H9 (cell line): ENCODE measurements at places on chromosomes 2 and 18.

- DNase-seq = no peak
Observed at GRCh38 chr2:83081826-83082690, 1377.0 kb downstream of the SUCLG1 start.

GRCh38 chr2:100987974-100988373 is 14.1 kb upstream of the RPL31 start:
- DNase-seq = no peak

- no peak for DNase-seq
Observed at GRCh38 chr2:212194396-212194795, 344.2 kb downstream of the ERBB4 start.

DNA sequence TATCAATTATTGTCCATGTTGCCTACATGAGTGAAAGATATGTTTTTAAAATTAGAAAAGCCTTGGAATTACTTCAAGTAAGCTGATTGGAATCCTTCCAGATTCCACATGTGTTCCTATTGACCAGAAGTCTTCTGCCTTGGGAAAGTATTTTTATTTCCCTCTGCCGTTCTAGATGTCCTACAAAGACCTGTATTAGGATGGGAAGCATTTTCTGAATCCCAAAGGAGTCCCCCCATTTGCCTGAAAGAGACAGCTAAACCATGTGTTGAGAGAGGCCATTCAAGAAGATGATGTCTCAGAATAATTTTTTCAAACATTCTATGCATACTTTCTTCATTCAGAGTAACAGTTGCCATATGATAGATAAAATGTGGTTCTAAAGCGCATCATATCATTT is 19.0 kb upstream of the MYO1B start:
- no peak for DNase-seq

- DNase-seq = no peak
Observed at GRCh38 chr2:6470518-6470917, 395.2 kb downstream of the CMPK2 start.

DNA sequence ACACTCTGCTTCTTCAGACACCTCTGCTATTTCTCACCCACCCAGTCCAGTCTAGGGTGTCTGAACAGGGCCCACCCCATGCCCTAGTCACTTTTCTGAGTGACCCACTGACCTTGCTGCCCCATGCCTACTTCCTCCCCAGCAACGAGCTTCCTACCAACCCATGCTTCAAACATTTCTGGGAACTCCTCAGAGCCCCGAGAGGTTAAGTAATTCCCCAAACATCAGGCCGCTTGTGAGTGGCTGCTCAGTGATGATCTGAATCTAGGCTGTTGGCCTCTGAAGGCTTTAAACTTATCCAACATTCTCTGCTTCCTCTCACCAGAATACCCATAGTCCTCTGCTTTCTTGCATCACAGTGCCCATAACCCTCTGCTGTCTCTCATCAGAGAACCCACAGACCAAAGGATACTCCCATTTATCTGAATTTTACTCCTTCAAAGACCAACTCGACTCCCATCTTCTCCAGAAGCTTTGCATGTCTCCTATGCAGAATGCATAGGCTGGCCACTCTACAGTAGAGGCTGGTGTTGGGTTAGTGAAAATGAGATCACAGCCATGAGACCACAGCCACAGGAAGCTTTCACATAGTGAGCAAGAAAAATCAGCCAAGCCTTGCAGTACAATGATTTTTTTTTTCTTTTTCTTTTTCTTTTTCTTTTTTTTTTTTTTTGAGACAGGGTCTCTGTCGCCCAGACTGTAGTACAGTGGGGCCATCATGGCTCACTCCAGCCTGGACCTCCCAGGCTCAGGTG is 309.5 kb upstream of the LYPD1 start:
- DNase-seq = no peak

DNA sequence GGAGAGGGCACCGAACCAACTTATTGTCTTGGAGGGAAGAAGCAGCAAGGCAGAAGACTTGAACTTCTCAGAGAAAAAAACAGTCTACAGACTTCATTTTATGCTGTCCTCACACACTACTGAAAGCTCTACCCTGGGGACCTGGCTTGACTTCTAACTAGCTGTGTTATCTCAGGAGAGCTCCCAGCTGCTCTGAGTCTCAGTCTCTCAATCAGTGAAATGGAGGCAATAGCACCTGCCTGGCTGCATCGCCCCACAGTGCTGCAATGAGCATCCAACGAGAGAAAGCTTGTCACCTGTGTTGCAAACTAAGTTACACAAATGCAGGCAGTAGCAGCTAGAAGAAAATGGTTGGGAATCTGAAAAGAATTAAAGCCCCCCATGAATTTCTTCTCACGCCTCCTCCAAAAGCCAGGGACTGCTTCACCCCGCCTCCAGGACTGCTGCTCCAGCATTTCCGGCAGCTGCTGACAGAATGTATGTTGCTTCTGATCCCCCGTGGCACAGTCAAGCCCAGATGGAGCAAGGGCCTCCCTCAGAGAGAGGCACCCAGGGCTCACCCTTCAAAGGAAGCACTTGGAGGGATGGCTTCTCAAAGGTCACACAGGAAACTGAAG is 116.3 kb downstream of the BCL11A start:
- no peak for DNase-seq

DNA sequence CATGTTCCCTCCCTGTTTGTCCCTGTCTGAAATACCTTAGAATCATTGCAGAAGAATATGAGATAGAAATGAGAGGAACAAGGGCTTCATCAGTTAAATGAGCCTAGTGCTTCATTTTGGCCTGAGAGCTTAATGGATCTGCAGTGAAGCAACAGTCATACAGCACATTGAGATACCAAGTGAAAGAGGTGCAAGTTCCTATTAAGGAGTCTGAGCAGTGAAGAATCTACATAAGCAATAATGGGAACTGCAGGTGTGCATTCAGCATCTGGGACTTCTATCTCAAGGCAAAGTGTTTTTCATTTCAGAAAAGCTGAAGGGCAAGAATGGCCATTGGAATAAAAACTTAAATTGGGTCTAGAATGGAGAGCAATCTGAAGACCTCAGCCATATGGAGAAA is 323.2 kb upstream of the SLC39A10 start:
- no peak for DNase-seq

GRCh38 chr2:64720535-64721319 is 67.0 kb upstream of the SERTAD2 start:
- no peak for DNase-seq

GRCh38 chr2:168166902-168167510 is 80.4 kb downstream of the STK39 start:
- no peak for DNase-seq

DNA sequence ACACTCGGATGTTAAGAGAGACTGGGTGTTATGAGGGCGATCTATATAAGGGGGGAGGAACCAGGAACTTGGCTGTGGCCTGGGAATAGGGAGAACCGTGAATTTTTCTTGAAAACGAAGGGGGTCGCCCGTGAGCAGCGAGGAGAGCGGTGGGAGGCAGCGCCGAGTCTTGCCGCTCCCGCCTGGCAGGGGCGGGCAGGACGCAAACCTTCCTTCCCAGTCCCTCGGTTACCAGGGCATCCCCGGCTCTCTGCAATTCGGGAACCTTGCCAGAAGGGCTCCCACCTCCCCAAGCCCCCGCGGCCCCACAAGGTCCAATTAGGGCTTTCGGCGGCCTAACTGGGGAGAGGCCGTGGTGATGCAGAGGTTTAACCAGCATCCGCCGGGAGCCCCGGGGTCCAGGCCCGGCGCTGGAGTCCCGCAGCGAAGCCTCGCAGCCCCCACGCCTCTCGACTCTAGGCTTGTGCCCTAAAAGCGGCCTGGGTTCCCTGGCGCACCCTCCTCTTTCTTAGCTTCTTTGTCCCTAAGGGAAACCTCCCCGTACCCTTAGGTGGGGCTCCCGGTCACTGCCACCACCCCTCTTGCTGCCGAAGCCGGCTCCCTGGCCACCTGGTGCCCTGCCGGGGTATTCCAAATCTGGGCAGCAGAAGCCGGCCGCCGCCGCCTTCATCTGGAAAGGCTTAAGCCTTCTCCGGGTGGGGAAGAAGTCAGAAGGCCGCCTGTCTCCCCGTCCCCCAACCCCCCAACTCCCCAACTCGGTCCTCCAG is 680 bp upstream of the FHOD3 start:
- peak; percentile 86 for DNase-seq

- DNase-seq = no peak
Observed at GRCh38 chr2:122868646-122869275, 1113.3 kb downstream of the TSN start.

DNA sequence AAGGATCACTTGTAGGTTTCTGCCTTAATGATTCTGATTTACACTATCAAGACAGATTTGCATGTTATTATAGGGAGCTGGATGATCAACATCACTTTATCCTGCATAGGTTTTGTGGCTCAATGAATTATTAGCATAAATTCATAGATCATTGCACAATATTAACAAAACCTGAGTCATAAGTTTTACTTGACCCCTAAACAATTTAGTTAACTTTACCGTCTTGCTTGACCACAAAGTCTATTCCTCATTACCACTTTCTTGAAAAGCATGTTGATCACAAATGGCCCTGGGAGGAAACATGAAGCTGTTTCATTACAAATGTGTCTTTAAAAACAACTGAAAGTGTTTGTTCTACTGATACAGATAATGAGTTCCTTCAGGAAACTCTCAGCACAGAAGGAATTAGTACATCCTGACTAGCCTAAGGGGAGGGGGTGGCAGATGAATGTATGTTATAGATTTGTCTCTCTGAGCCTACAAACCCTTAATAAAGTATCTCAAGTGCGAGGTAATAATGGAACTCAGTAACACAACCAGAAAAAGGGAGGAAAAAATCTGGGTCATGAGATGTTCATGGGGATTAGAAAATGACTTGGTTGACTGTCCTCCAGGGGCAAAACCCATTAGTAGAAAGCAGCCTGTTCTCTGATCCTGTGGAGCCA is 303.4 kb downstream of the PIK3C3 start:
- DNase-seq = no peak

GRCh38 chr18:76989647-76990190 is 142.9 kb downstream of the MBP start:
- DNase-seq = no peak

- peak; percentile 73 for DNase-seq
Observed at GRCh38 chr2:170214309-170214948, 36.5 kb downstream of the MYO3B start.

DNA sequence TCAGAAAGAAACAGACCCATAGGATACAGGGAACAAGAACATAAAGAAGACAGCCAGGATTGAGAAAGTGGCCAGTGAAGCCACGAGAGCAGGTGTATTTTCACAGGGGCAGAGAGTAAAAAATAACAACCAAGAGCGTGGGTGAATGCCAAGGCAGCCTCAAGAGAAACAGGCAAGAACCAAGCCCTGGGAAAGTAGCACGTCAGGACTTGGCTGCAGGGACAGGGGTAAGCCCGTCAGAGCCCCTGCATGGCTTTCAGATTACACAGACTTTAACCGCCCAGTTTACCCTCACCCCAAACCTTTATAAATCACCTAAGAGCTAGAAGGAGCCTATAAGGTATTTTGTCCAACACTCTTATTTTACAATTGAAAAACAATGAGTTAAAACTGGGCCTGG is 43.7 kb downstream of the ARL4C start:
- DNase-seq = no peak

GRCh38 chr18:29076645-29077044 is 899.7 kb upstream of the CDH2 start:
- no peak for DNase-seq

- DNase-seq = no peak
Observed at GRCh38 chr18:48167897-48168253, 237.4 kb upstream of the SMAD2 start.

GRCh38 chr2:165567273-165567672 is 97.8 kb downstream of the CSRNP3 start:
- no peak for DNase-seq

- no peak for DNase-seq
Observed at GRCh38 chr18:7369006-7369405, 138.1 kb downstream of the LRRC30 start.

GRCh38 chr18:62200121-62200914 is 13.3 kb downstream of the RELCH start:
- DNase-seq = no peak

- DNase-seq = peak; percentile 33
Observed at GRCh38 chr2:31980674-31981356, 30.0 kb downstream of the MEMO1 start.

GRCh38 chr2:119248311-119248710 is 24.7 kb downstream of the STEAP3 start:
- DNase-seq = no peak

DNA sequence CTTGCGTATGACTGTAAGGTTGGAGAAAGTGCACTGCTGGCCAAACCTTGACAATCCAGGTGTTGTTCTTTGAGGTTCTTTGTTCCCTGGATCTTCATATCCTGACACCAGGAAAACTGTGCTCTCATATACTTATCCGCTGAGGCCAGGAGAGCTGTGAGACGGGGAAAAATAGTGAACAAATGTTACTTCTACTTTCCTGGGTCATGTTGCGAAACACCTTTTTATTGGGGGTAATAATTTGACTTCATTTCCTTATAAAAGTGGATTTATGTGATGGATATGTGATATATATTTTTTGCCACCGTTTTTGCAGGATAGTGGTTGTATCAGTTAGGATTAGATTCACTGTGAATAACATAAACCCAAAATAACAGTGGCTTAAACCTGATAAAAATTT is 336.1 kb downstream of the OSR1 start:
- no peak for DNase-seq

DNA sequence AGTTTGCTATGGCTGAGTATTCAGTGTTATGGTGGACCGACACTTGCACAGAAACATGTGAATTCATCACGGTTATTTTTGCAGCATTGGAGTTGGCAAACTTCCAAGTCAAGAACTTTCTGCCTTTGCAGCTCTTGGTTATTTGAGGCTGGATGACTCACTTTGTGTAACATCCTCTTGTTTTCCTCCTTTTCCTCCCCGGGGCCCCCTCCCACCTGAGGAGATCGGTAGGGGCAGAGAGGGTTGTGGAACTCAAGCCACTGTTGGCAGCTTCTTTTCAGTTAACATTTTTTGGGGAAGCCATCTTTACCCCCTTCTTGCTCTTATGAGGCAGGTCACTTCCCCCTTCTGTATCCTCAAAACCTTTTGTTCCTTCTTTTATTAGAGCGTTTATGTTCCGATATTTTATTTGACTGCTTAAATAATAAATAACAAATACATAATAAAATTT is 48.6 kb downstream of the DDX1 start:
- no peak for DNase-seq

GRCh38 chr18:11548396-11548795 is 61.0 kb upstream of the SLC35G4 start:
- DNase-seq = no peak
